ENCODE measurements at places on chromosomes 7 and 10.
A peak's percentile ranks its signal among the peaks of the same experiment; 100 is the strongest.

GRCh38 chr7:100156331-100157068 lies 2.0 kb downstream of the TRAPPC14 start:
- DNase-seq, result peak; percentile 58

GRCh38 chr7:32395168-32395567 lies 95.0 kb downstream of the LSM5 start:
- DNase-seq, result no peak

- no peak for DNase-seq
Measured at GRCh38 chr10:100645613-100646392, 99.6 kb upstream of the PAX2 start.

DNA sequence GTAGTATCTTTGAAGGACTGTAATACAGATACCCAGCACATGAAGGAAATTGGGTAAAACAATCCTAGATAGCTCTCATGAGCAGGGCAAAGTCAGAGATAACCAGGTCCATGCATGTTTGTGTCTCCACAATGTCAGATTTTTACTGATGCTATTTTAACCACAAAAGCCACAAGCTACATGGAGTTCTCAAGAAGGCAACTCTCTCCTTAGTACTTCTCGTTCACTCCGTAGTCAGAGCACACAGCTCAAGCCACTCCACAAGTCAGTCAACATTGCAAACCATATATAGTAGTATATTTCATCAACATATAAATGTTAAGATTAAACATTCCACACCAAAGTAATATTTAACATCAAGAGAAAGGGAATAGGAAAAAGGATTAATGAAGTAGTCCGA lies 98.0 kb upstream of the PIK3CG start:
- no peak for DNase-seq

- DNase-seq, result no peak
Measured at GRCh38 chr10:93994438-93994801, 689 bp downstream of the PLCE1 start.

DNA sequence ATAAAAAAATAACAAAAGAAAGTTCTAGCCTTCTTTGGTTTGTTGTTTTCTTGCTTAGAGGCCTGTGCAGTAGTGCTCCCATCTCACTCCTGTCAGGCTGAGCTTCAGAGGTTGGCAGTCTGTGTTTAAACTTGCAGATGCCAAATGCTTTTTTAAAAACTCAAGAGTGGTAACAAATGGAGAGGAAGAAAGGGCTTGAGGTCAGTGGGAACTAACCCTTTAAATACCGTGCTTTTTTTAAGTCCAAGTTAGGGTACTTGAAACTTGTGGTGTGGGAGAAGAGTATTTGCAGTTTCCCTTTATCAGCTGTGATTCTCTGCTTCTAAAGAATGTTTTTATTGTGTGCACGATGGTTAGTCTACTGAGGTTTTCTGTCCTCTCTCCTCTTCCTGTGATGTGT lies 29.4 kb downstream of the ZRANB1 start:
- DNase-seq, result no peak

- DNase-seq, result no peak
Measured at GRCh38 chr10:10992072-10992471, 25.6 kb upstream of the CELF2 start.

DNA sequence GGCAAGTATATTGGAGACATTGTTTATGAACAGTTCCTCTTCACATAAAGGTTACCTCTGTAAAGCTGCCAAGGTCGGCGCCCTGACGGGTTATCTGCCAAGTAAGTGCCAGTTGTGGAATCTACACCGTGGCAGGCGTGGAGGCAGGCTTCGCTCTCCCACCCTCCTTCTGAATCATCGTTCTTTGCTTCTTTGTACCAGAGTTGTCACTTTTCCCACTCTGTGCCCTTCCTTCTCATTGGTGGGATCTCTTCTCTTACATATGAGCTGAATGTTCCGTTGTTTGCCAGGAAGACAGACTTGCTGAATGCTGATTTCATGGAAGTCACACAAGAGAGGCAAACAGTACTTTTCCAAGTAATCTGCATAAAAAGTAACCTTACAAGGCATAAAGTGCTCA lies 40.6 kb upstream of the PTPRZ1 start:
- no peak for DNase-seq

Data from CD4-positive, alpha-beta T cell treated with Interleukin-21 for 1 hour (primary cell).